ENCODE measurements at places on chromosomes 7 and 10. TPM values are rescaled to one million over a fixed set of nuclear protein-coding genes. Genes with fewer than 3 reads are reported as not detected.

Gene SEMA3C
- total RNA-seq = 36.3 TPM

Gene PCDH15
- total RNA-seq = 0.33 TPM

Gene SAP25
- total RNA-seq = 5.0 TPM

Gene LRRC17
- 1.4 TPM for total RNA-seq

Gene AMPH
- 10.0 TPM for total RNA-seq

- DNase-seq = no peak
Observed at GRCh38 chr10:57993302-57993701, 274.4 kb downstream of the IPMK start.

Measured in posterior vena cava (tissue), 2 donors.